ENCODE measurements at places on chromosomes 3 and 15.

DNA sequence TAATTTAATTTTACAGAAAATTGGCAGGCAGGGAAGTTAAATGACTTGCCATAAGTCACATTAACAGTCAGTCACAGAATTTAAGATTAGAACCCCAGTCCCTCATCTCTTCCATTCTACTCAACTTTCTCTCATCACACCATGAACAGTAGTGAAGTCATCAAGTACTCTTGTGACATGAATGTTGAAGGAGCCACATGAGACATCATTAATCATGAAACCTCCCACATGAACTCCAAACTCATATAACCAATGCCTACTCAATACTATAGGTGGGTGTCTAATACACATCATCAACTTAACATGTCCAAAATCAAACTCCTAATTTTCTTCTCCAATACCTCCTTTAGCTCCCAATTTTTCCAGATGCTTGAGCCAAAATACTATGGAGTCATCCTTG, 19.5 kb downstream of the PHC3 start:
- DNase-seq: no peak

GRCh38 chr3:113097960-113098447, 107.2 kb downstream of the GTPBP8 start:
- DNase-seq: no peak

DNA sequence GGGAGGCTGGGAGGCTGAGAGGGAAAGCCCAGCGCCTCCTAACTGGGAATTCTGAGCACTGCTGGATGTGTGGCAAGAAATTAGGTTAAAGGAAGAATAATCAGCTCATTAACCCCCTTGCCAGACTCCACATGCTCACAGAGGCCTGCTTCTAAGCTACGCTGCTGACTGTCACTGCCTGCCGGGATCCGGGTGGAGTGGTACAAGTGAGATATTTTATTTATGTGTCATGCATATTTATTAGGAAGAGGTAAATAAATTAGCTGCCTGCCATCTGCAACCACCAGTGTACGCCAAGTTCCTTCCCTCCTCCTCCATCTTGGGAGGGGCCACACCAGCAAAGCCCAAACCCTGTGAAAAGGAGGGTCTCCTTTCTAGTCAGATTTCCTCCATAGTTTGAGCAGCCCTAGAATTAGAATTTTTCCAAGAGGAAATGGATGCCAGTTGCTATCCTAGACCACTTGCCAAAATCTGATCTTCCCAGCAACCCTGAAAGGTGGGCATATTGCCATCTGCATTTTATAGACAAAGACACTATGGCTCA, 43.5 kb upstream of the GRIP2 start:
- DNase-seq: no peak

DNA sequence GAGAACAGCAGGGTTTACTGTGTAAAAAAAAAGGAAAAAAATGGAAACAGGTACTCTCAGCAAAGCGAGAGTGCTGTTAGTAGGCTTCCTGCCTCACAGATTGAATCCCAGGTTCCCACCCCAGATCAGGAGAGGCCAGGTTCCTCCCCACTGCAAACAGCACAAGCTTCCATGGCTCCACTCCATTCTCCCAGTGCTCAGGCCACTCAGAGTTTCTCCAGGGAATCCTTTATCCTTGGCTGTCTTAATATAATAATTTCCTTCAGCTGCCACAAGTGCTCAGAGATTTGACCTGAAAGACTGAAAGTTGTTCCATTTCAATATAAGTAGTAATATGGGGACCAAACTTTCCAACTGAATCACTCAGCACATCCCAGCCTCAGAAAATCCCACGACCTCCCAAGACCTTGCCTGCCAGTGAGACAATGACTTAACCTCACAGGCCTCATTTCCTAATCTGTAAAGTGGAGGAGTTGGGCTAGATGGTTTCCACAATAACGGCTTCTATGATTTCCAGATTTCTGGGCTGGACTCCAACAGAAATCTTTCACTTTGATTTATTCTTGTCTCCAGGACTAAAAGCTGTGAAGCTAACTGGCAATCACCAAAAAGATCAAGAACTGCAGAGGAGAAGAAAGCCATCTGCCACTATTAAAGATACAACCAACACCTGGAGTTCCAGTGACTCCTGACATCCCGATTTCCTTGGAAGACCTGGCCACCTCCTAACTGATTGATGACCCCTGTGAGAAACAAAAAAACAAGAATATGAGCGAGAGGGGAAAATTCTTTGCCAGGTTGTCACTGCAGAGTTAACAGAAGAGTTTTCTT, 289.5 kb downstream of the NEK10 start:
- DNase-seq: no peak

- DNase-seq: no peak
Measured at GRCh38 chr3:127123533-127123932, 69.4 kb upstream of the PRR23E start.
